ENCODE measurements at places on chromosomes 12 and 14.

GRCh38 chr12:57130941-57131340, 2.7 kb downstream of the LRP1 start:
- no peak for DNase-seq

GRCh38 chr12:5309654-5310053, 122.3 kb upstream of the NTF3 start:
- DNase-seq, result peak; percentile 41

GRCh38 chr14:83467811-83468210, 1934.2 kb upstream of the SEL1L start:
- no peak for DNase-seq

DNA sequence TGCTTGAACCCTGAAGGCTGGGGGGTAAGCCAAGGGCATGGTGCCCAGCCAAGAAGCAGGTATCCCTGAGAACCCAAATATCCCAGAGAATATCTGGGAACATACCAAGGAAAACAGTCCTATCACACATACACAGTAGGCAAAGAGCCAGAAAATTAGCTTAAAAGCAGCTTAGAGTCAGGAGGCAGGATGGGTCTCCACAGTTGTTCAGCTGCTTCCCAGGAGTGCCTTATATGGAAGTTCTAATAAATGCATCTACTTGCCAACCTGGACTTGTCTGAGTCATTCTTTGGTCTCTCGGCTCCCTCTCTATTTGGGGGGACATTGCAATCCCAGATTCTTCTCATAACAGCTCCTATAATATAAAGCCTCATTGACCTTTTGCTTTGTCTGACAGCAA, 9.0 kb upstream of the GPR135 start:
- DNase-seq, result no peak

- no peak for DNase-seq
Measured at GRCh38 chr14:42322531-42323284, 716.0 kb downstream of the LRFN5 start.

DNA sequence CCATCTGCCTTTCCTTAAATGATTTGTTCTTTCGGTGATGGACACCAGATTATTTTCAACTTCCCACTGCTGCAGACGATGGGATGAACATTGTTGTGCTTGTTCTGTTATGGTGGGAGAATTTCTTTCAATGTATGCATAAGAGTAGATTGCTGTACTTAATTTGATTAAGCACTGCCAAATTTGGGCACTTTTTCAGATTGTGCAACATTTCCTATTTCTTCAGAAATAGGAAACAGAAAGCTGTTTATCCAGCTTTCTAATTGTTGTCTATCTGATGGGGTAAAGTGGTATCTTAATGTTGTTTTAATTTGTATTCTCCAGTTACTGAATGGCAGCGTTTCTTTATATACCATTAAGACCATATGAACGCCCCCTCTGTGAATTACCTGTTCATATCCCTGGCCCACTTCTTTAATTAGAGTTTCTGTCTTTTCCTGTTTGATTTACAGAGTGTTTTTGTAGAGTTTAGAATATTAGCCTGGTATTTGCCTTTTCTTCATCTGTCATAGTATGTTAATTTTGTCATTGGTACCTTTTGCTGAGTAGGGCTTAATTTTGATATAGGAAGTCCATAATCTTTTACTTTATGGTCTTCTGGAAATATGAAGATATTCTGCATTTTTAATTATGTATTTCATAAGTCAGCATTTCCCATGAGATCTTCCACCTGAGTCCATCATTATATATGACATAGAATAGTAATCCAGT, 59.6 kb downstream of the DIP2B start:
- DNase-seq, result no peak

- no peak for DNase-seq
Measured at GRCh38 chr14:23078692-23079116, 16.2 kb downstream of the ACIN1 start.

- DNase-seq, result no peak
Measured at GRCh38 chr14:48826058-48826457, 760.1 kb downstream of the RPS29 start.

DNA sequence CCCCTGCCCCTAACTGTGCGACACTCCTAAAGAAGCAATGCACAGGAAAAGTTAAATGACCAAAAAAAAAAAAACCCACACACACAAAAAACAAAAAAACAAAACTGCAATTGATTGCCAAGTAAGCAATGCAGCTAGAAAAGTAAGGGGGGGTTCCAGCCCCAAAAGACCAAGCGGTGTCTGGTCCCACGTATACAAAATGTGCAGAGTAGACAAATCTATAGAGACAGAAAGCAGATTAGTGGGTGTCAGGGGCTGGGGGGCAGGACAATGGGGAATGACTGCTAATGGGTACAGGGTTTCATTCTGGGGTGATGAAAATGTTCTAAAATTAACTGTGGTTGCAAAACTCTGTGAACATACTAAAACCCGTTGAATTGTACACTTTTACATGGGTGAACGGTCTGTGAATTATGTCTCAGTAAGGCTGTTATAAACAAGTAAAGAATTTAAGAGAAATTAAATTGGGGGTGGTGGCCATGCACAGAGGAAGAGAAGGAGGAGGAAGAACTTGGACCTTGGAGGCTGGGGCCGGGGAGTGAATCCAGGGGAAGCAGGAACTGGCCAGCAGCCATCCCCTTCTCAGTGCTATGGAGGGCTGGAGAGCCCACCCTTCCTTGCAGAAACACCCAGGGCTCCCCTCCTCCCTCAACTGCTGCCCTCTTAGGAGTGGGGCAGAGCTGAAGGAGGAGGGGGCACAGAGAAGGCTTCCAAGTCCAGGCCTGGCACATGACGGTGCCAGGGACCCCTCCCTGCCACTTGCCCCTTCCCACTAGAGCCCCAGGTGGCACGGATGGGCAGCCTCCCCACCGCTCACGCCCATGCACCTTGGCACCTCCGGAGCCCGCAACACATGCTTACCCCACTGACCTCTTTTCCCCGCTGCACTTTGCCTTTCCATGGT, 45.4 kb downstream of the KDM2B start:
- no peak for DNase-seq

DNA sequence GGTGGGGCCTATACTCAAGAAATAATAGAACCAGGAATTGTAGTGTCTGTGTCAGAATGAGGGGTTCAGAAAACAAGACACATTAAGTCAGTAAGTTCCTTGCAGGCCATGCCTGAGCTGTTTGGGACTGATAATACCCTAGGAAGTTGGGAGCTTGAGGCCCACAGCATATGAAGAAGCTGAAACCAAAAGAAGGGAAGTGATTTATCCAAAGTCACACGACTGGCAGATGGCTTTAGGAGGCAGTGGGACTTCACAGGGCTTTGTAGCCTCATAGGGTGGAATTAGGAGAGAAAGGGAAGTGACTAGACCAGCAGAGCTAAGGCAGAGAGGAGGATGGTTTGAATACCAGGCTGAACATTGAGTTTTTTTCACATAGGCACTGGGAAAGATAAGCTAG, 56.6 kb upstream of the SRSF5 start:
- no peak for DNase-seq

- DNase-seq, result no peak
Measured at GRCh38 chr12:31650918-31651317, 8.6 kb upstream of the ETFBKMT start.

DNA sequence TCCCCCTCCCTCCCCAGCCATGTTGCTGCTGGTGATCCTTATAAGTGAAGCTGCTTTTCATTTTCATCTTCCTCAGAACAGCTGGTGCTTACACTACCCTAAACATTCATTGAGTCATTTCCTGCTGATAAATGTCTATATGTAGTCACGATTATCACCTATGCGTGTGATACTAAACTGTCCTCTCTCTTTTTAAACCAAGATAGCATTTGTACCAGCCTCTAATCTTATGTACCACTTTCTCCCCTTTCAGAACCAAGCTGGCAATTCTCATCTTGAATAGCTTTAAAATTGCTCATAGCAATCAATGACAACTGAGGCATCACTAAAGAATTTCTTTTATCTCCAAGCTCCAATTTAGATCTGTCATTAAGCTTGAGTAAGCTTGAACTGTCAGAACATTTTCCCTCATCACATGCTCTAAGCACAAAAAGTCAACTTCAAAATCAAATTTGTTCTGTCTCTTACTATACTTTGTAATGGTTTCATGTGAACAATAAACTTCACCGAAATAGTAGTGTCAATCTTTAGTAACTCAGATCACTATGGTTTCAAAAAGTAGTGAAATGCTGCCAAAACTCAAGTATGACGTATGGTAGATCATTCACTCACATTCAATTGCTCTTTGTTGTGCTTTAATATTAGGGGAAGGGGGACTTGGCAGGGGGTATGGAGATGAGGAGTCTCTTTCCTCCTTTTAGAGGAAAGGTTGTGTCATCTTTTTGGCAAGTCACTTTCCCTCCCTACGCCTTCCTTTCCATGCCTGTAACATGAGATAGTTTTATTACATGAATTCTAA, 178.1 kb upstream of the NOVA1 start:
- DNase-seq, result peak; percentile 45

- no peak for DNase-seq
Measured at GRCh38 chr12:57793920-57794319, 11.3 kb downstream of the TSFM start.

Measured in DMS79 treated with DMSO at 0.1 percent for 48 hours (cell line).